Inflammatory macrophage treated with lipopolysaccharide for 1 hour (primary cell): ENCODE measurements at places on chromosomes 4 and X.

DNA sequence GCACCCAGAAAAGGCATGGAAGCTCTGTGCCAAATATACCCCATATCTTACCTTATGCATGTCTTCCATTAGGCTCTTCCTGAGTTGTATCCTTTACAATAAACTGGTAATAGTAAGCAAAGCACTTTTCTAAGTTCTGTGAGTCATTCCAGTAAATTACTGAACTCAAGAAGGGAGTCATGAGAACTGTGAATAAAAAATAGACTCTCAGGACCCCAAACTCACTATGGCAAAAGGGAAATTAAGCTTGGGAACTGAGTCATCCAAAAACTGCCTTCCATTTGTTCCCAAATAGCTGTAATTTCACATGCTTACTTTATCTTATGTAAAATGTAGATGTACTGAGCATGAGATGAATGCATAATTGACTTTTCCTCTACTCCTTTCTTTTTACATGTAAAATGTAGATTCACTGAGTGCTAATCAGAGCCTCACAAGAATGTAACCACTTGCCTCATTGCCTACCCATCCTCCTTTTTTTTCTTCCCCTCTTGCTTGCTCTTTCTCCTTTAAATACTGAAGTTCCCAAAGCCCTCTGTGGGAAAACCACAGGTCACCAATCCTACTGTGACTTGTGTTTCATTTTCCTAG, 8.1 kb downstream of the TCEAL3 start:
- no peak for DNase-seq

GRCh38 chrX:3697701-3698279, 15.7 kb downstream of the PRKX start:
- DNase-seq, result peak; percentile 48

- DNase-seq, result no peak
Measured at GRCh38 chrX:112043997-112044396, 38.6 kb downstream of the TRPC5 start.

DNA sequence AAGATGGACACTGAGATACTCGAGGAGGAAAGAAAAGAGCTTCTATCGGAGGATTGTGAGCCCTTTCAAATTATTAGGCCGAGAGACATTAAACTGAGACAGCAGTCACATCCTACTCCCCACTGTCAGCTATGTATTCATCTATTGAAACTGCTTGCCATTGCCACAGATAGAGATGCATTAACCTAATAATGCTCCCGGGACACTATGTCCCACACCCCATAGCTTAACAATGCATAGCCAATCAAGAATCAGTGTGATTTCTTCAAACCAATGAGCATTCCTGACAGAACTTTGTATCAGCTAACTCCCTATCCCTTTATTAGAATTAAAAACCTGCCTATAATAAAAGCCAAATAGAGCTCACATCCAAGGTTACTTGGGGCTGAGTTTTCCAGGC, 118.1 kb upstream of the NEIL3 start:
- no peak for DNase-seq

- DNase-seq, result no peak
Measured at GRCh38 chr4:123412091-123412505, 15.5 kb downstream of the SPRY1 start.

DNA sequence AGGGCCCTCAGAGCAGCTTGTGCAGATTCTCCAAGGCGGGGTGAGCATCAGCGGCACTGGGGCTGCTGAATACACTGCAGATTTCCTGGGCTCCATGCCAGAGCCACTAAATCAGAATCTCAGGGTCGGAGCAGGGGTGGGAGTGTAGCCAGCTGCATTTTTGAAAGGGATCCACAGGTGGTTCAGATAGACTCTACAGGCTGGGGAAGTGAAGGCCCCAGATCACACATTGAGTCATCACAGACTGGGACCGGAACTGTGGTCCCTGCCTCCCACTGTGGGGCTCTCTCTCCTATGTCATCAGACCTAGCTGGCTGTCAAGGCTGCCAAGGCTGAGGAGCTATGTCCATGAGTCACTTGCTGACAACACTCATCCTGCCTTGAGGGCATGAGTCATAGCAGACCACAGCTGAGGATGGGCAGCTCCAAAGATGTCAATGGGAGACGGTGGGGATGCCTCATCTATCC, 162.3 kb upstream of the MAMLD1 start:
- peak; percentile 75 for DNase-seq

DNA sequence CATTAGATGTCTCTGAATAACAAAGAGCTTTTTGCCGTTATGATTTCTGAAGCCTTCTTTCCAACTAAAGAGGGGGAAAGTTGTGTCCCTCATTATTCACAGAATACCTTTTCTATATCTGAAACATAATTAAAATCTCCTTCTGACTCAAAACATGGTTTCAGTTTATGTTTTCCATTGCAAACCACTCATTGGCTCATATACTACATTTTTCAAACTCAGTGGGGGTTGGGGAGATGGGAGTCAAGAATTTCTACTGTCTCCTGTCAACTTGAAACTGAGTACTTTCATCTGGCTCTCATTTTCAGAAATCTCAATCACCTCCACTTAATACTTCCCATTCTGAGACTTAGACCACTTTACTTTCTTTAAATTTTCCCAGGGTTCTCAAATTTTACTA, 1839.5 kb upstream of the PCDH10 start:
- DNase-seq, result no peak

DNA sequence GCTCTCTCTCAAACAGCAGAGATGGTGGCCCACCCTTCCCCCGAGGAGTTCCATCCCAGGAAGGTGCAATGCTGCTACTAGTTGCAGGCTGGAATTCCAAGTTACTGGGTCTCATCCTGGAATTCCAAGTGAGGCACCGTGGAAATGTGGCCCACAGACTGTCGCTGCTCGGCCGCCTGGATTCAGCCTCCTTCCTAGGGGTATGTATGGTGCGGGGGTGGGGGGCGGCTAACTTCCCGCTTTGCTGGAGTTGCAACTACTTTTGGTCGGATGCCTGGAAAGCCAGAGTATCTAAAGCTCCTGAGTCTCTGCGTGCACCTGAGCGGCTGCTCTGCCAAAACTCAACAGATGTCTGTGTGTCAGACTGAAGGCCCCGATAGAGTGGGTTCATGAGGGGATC, 1146.2 kb downstream of the RPA4 start:
- DNase-seq, result no peak

GRCh38 chr4:147535124-147535523, 54.2 kb downstream of the EDNRA start:
- no peak for DNase-seq

DNA sequence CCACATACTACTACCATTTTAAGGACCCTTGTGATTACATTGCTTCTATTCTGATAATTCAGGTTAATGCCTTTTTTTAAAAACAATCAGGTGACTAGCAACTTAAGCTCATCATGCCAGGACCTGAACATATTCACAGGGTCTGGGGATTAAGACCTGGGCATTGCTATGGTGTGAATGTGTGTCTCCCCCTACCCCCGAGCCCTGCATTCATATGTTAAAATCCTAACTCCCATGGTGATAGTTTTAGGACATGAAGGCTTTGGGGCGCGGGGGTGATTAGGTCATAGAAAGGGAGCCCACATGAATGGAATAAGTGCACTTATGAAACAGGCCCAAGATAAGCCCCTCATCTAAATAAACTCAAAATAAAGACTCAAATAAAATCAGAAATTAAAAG, 734.4 kb upstream of the PABPC4L start:
- no peak for DNase-seq

DNA sequence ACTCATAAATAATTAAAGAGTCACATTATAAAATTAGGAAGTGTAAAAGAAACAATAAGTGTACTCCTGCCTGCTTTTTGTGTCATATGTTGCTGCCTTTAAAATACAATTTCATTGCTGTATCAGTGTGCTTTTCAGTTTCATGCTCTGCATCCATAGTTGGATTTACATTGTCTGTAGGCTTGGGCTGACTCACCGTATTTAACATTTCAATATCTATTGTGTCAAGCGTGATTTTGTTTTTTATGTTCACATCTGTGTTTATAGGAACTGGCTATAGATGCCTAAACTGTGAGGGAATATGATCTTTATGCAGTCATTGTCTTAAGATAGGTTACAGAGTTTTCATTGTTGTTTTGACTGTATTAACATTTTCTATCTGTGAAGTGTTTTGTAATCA, 18.1 kb downstream of the CCSER1 start:
- DNase-seq, result no peak

DNA sequence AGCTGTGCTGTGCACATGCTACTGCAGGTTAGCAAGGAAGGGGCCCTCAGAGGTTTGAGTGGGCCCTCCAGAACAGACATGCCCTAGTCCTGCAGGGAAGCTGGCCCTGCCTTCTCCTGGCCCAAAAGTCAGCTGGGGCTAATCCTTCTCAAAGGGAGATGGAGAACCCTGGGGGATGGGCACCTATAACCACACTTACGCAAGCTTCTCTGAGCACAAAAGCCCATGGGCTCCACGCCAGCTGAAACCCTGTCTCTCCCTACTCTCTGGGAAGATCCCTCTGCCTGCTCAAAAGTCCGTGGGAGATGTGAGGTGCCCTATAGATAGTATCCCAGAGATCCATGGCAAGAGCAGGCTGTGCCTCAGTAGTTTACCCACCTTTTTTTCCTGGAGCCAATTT, 58.9 kb upstream of the DKK2 start:
- DNase-seq, result no peak

GRCh38 chr4:88138561-88138960, 19.9 kb downstream of the ABCG2 start:
- DNase-seq, result no peak

DNA sequence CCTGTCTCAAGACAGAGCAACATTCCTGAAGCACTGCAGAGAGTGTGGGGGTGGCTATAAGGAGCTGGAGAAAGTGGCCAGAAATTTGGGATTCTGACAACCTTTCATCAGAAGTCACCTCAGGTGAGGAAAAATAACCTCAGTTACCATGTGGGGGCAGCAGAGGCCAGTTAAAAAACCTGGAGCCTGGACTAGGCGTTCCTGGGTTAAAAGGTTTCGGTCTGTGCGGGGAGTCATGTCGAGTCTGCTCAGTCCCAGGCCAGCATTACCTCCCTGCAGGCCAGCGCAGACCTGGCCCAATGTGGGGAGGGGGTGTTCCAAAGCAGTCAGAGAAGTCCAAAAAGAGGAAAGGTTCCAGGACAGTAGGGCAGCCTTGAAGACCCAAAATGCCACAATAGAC, 10.9 kb upstream of the NALF2 start:
- peak; percentile 4 for DNase-seq

GRCh38 chr4:145960012-145960411, 21.4 kb upstream of the ZNF827 start:
- no peak for DNase-seq

- DNase-seq, result no peak
Measured at GRCh38 chr4:2249526-2250356, 7.8 kb upstream of the HAUS3 start.

GRCh38 chr4:184645904-184646610, 3.2 kb downstream of the CASP3 start:
- no peak for DNase-seq

DNA sequence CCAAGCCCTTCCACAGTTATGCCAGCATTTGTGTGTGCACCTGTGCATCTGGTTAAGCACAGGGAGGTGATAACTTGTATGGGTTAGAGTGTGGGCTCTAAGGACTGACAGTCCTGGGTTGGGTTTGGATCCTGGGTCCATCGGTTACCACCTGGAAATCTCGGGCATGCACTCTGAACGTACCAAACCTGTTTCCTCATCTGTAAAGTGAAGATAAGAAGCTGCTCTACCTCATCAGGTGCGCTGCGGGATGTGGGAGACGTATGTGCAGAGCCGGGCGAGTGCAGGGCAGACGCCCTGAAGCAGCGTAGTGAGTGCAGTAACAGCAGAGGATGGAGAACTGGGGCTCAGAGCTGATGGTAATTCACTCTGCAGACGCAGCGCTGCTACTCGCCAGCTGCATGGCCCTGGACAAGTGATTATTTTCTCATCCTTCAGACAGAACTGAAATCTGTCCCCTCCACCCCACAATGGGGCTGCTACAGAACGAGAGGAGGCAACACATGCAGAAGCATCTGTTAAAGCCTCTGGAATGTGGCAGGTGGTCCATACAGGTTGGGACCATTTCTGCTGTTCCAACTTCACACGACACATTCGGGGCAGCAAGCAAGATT, 64.4 kb downstream of the HADH start:
- no peak for DNase-seq

DNA sequence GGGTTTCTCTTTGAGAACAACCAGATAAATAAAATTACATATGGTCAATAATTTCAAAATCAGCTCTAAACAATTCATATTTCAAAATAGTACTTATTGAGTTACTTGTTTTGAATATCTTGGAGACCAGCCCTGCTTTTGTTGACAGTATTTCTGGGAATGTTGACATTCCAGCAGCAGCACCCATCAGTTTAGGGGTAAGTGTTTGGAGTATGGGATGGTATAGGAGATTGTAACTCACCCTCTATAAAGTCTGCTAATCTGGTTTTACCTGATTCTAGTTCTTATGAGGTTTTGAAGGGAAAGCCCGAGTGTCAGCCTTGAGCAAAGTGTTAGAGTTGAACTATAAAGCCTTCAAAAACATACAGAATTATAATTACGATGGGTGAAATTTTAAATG, 139.2 kb upstream of the ANKRD50 start:
- DNase-seq, result no peak

DNA sequence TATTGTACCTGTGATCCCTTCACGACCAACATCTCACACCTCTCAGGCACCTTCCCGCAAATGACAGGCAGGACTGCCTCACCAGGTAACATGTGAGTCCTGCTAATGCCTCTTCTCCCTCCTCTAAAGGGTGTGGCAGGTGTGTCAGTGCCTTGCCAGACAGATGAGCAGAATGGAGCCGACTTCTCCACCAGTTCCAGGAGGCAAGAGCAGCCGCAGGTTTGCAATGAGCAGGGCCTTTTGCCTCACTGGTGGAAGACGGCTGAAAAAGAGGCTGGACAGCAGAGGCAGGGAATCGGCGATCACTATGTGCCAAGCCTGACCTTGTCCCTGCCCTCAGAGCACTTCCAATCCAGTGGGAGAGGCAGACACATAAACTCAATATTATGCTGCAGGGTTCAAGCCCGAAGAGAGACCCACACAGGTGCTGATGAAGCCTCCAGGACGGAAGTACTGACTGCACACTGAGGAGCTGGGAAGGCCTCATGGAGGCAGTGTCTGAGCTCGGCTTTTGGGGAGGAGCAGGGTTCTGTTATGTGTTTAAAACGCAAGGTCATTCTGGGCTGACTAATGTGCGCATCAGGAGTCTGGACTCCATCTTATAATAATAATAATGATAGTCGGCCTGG, 57.9 kb downstream of the C4orf50 start:
- no peak for DNase-seq

DNA sequence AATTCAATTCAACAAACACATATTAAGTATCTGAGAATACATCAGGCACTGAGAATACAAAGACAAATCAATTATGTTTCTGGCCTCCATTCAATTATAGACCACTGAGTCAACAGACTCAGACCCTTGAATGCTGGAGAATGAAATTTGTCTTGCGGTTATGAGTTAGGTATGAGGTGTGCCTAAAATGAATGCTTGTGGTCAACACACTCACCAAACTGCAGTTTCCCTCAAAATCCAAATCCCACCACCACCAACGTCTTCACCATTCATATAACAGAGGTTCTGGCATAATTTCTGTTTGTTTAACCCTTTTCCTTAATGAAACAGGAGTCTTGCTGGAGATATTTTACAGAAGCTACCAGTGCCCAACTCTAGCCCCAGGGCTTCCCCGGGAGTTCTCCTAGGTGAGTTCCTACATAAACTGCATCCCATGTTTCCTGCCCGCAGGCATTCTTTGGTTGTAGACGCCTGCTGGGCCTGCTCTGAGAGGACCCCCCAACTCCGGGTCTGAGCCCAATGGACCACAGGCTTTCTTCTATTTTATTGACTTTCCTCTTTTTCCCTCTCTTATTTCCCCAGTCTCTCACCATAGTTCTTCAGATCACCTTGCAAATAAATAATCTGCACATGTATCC, 119.2 kb downstream of the DDX53 start:
- DNase-seq, result no peak

GRCh38 chr4:9792381-9792780, 10.9 kb downstream of the DRD5 start:
- DNase-seq, result no peak
